Stimulated activated CD4-positive, alpha-beta T cell treated with anti-CD3 and anti-CD28 coated beads, Interleukin-15, amount 100 ng/mL, for 48 hours (primary cell): ENCODE measurements at places on chromosomes 11 and 22.
A peak's percentile ranks its signal among the peaks of the same experiment; 100 is the strongest.

GRCh38 chr11:45806937-45807791, 2.2 kb downstream of the SLC35C1 start:
- DNase-seq, result no peak

DNA sequence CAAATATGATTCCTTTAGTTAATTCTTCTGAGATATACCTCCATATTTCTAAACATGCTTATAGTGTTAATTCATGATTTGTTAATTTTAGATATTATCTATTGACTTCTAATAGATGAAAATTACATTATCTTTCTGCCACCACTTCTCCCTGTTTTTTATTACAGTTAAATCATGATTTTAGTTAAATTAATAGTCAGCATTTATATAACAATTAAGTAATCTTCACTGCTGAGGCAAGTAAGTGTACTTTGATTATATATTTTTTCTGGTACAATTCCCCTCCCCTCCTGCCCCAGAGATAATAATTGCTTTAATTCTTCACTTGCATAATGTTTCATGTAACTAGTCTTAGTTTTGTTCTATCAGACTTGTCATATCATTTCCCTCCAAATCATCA, 5.8 kb downstream of the IL17RA start:
- DNase-seq, result no peak

- DNase-seq, result no peak
Measured at GRCh38 chr11:70532066-70532440, 133.7 kb downstream of the CTTN start.

GRCh38 chr22:29306835-29307595, 565 bp downstream of the GAS2L1 start:
- DNase-seq, result no peak

- no peak for DNase-seq
Measured at GRCh38 chr11:1196516-1197391, 26.1 kb upstream of the MUC5B start.

DNA sequence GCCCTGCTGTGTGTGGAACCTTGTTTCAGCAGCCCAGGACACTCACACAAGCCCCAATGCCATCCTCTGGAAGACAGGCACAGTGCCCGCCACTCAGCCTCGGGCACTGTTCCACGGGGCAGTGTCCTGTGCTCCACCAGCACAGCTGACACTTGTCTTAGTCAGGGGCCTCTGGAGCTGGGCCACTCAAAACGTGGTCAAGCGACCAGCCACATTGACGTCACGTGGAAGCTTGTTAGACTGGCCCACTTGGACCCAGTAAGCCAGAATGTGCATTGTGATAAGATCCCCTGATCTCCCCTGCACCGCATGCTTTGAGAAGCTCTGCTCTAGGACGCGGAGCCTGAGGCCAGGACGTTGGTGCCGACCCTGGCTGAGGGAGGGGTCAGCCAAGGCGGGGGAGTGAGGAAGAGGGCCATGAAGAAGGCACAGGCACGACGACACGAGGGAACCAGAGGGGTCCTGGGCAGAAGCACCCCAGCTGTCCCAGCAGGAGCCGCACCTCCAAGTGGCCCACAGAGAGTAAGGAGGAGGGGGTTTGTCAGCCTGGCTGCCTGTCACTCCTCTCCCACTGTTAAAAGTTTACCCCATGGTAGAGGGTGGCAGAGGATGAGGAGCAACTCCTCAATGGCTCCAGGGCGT, 64.6 kb downstream of the LINC01488 start:
- DNase-seq, result no peak

DNA sequence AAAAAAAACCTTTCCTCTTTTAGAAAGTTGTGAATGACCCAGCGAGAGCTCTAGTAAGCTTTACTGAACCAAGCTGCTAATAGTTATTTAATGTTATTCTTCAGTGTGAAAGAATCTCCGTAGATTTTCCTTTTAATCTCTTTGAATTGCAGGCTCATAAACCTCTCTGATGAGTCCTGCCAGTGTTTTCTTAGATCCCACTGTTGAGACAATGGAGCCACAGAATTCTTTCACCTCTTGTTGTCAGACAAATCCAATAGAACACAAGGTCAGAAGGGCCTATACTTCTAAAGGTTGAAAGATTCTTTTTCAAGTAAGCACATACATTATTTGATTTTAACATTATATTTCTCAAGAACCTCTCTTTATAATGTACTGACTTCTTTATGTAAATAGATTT, 52.2 kb downstream of the DNAJC24 start:
- no peak for DNase-seq

DNA sequence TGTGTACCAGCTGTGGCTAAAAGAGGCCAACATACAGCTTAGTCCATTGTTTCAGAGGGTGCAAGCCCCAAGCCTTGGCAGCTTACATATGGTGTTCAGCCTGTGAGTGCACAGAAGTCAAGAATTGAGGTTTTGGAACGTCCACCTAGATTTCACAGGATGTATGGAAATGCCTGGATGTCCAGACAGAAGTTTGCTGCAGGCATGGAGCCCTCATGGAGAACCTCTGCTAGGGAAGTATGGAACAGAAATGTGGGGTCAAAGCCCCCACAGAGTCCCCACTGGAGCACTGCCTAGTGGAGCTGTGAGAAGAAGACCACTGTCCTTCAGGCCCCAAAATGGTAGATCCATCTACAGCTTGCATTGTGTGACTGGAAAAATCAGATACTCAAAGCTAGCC, 42.2 kb upstream of the PTH start:
- no peak for DNase-seq

DNA sequence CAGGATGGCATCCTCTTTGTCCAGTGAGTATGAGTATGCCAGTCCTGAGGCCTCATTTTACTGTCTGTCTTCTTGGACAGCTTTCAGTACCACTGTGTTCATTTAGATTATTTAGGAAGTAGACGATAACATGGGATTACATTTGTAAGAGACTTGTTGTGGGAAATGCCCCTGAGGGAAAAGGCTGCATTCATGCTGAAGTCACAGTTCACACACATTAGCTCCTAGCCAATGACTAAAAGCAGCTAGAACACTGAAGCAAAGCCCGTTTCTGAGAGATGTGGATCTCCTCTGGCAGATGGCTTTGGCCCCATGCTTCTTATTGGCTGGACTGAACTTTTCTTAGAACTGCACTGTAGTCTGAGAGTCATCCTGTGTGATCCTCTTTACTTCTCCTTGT, 242.4 kb downstream of the FAM76B start:
- no peak for DNase-seq

GRCh38 chr11:118435893-118436624, at the start of gene KMT2A:
TSS of gene KMT2A (plus strand) at chr11:118436492. CDS start at chr11:118436513, 21 bp downstream.
- DNase-seq, result peak; percentile 88

GRCh38 chr22:26778372-26778771, 121.0 kb downstream of the MIAT start:
- no peak for DNase-seq

DNA sequence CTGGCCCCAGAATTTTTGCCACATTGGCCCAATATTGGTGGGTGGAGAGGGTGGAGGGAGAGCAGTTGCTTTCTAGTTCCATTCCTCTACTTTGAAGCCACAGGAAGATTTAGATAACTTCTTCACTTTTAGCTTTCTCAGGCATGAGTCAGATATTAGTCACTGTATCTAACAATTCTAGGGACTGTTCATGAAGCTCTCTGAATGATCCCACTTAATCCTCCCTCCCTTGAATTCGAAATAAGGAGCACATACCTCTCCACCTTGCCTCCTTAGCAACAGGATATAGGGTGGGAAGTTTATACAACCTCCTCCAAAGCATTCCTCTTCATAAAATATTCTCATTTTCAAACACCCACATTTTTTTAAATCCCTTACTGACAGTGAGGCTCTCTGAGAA, 13.5 kb downstream of the FSHB start:
- no peak for DNase-seq

- DNase-seq, result no peak
Measured at GRCh38 chr11:127598476-127598875, 597.9 kb upstream of the KIRREL3 start.
